Fibroblast of villous mesenchyme (primary cell): ENCODE measurements at places on chromosomes 3 and 15. TPM values are rescaled to one million over a fixed set of nuclear protein-coding genes. Genes with fewer than 3 reads are reported as not detected.

GP9 gene
- not detected in 2 replicates for total RNA-seq

ALAS1 gene
- 42.5 and 52.2 TPM in 2 replicates for total RNA-seq

TTC23 gene
- total RNA-seq = 20.9 and 28.5 TPM in 2 replicates

TJP1 gene
- 79.2 and 103 TPM in 2 replicates for total RNA-seq

ABHD6 gene
- 7.1 and 9.9 TPM in 2 replicates for total RNA-seq

GRCh38 chr3:31010491-31010890 lies 116.0 kb upstream of the GADL1 start:
- DNase-seq = peak; percentile 42

DNA sequence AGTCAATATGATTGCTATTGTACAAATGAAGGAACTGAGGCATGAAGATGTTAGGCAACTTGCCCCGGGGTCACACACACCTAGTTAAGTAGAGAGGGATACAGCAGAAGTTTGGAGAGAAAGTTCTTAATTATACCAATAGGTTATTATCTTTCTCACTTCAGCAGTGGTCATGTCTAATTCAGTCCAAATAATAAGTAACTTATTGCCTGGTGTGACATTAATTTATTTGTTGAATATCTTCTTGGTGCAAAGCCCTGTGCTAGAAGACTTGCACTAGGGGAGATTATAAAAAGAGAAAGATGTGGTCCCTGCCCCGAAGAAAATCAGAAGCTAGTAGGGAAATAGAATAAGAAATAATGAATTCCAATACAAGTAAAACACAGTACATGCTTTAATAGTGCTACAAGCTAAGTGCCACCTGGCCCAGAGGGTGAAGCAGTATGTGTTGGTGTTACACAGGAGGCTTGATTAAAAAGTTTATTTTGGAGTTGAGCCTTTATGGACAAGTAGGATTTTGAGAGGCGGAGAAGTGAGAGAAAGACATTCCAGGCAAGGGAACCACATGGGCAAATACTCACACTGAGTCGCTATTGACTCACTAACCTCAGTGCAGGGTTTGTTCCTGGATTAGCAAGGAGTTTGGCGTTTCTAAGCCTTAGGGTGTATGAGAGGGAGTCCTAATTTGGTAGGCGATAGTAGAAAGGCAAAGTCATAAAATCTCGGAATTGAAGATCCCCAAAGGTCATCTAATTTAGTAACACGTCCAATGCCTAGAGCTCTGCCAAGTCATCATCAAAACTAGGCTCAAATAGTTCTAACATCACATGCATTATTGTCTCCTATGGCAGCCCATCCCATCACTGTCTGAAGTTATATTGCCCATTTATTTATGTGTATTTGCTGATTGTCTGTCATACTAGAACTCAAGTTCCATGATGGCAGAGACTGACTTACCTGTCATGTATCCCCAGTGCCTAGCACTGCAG lies 19.2 kb upstream of the GSK3B start:
- peak; percentile 33 for DNase-seq

DNA sequence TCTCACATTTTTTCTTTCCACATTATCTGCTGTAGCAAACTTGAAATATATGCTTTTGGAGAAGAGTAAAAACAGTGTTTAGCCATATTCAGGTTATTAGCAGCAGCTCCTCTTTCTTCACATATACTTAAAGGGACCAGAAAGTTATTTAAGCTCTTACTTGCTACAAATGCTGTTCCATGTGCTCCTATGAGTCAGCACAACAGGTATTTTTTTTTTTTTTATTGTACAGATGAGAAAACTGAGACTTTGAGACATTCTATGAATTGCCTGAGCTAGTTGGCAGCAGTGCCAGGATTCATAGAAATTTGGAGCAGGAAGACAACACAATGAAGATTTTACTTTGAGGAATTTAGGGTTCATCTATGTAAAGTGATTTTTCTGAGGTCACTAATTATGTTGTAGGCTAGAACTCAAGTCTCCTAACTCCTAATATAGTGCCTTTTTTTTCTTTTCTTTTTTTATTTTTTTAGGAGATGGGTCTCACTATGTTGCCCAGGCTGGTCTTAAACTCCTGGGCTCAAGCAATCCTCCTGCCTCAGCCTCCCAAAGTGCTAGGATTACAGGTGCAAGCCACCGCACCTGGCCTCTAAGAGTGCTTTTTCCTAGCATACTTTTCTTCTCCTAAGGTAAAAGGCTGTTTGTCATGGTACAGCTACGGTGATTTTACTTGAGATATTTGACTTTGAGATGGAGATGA lies 23.6 kb downstream of the SETD5 start:
- peak; percentile 30 for DNase-seq

- DNase-seq = no peak
Observed at GRCh38 chr3:191721390-191721861, 260.5 kb downstream of the PYDC2 start.

DNA sequence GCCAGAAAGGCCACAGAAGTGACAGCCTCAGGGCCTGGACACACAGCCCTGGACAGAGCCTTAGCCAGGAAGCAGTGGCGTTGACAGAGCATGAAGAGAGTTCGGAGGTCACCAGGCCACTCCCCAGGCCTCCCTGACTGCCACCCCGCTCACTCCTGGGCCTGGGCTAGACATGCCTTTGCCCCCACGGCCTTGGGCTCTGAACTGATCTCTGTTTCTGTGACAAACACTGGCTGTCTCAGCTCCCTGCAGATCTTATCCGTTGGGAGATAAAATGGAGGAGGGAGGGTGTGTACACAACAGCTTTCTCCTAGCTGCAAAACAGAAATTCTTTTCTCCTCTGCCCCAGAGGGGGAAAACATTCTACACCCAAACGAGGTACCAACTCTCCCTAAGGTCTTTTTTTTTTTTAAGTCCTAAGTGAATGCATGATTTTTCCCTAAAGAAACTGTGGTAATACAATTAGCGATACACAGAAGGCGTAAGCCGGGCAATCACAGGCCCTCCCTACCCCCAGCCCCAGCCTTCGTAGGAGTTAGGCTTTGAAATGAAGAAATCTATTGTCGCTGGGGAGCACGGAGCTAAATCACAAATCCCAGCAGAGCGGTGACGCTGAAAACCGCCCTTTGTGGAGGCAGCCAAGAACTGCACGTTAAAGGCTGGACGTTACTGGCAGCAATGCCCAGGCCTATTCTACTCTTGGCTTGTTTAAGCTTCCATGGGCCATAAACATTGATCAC lies 45.0 kb downstream of the SRGAP3 start:
- no peak for DNase-seq

- no peak for DNase-seq
Observed at GRCh38 chr3:7062714-7063113, 201.8 kb downstream of the GRM7 start.

- peak; percentile 3 for DNase-seq
Observed at GRCh38 chr3:13884851-13885703, 5.2 kb upstream of the WNT7A start.

DNA sequence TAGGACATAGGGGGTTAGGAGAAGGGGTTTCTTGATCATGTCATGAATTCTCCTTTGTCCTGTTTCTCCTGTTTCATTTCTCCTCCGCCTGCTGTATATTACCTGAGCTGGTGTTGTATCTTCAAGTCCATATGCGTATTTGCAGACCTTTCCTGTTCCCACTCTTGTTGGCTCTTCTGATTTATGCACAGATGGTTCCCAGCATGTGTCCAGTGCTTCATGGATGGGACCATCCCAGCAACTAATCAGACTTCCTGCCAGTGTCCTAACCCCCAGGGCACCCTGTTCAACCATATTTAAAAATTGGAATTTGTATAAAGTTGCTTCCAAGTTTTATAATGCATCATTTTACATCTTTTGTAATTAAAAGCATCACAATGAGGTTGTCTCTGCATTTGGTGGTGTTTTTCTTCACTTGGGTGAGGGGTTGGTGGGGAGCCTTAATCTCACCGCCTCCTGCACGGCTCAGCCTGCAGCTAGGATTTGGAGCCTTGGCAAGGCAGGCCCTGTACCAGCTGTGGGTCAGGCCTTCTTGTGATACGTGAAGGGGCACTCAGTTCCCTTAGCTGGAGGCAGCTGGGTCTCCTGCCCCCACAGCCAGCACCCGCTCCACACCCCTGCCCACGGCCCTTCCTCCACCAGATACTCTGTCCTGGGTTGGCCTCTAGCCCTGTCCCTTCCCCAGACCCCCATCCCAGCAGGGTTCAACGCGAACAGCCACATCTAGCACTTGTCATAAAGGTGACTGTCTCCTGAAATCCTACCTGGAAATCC lies 72.0 kb upstream of the BLM start:
- DNase-seq = no peak

DNA sequence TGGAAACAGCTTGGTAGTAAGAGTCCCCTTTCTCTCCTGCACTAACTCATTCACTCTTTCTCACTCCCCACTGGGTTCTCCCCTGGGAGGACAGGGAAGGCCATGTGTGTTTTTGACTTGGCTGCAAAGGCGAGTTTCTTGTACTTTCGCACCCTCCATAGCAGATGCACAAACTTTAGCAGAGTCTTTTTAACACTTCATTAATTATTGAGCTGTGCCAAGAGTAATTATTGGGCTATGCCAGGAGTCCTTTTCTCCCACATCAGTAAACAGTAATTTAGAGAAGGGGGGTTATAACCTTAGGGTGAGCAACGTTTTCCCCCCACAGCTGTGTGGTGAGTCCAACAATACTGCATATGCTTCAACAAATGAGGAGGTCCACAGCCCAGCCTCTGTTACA lies 224.4 kb upstream of the ATP11B start:
- no peak for DNase-seq

- peak; percentile 52 for DNase-seq
Observed at GRCh38 chr3:194322678-194323211, 28.4 kb downstream of the CPN2 start.

GRCh38 chr3:30908456-30909037 lies 14.1 kb upstream of the GADL1 start:
- DNase-seq = no peak

GRCh38 chr3:99114565-99115291 lies 213.2 kb upstream of the DCBLD2 start:
- peak; percentile 68 for DNase-seq

DNA sequence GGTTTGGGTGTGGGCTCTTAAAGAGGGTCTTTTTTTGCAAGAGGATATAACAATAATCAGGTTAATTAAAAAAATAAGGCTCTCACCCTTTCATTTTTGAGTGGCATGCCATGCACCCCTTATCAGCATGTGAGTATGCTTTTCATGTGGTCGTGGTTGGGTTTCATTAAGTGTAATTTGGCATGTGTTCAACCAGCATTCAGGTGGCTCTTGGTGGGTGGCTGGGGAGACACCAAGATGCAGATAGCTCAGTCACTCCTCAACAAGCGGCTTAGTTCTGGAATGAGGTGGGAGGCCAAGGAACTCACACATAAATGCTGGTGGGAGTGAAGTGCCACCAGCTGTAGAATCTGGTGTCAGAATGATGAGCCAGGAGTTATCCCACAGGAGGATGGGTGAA lies 66.8 kb downstream of the FLNB start:
- no peak for DNase-seq

- DNase-seq = no peak
Observed at GRCh38 chr15:50265620-50266019, at the start of gene HDC. TSS of gene HDC (minus strand) at chr15:50265726. CDS start at chr15:50265623, 103 bp downstream.

DNA sequence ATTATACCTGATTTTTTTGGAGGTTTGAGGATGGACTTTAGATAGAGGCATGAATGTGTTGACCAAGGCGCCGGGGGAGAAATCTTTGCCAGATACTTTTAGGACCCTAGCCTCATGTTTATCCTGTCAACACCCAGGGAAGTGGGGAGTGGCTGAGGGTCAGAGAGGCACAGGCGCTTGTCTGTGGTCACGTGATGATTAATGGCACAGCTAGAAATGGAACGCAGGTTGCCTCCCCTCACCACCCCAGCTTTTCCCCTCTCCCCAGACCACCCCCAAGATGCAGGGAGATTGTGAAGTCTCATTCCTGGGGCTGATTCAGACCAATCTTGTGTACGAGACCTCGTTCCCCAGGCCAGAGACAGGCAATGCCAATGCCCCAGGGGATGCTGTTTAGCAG lies 218.4 kb upstream of the LINGO1 start:
- no peak for DNase-seq

DNA sequence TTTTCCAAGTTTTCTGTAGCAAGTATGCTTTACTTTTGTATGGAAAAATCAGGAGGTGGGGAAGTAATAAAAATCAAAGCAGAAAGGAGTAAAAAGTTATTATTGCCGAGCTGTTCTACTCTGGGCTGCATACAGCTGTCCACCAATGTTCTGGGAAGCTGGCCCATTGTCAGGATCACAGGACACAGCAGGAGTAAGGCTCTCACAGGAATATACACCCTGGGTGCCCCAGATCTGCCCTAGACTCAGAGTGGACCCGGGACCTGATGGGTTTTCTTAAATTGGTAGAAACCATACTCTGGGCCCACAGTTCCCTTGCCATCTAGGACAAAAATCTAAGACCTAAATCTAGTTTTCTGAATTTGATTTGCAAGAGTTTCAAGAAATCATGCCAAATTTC lies 60.4 kb downstream of the TNIK start:
- no peak for DNase-seq

DNA sequence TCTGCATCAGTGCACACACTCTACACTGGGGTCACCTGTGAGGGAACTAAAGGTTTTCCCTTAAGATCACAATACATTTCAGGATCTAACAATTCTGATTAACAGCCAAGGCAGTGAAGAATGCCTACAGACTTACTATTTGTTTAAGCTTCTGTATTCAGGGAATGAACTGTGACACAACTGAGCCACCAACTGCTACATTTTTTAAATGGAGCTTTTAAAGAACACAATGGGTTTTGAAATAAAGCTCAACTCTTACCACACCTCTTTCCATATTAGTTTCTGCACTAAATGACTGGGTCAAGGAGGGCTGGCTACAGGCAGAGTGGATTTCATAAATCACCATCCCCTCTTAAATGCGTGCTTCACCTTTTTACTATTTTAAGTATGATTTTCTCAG lies 100.2 kb downstream of the TMCC1 start:
- no peak for DNase-seq

DNA sequence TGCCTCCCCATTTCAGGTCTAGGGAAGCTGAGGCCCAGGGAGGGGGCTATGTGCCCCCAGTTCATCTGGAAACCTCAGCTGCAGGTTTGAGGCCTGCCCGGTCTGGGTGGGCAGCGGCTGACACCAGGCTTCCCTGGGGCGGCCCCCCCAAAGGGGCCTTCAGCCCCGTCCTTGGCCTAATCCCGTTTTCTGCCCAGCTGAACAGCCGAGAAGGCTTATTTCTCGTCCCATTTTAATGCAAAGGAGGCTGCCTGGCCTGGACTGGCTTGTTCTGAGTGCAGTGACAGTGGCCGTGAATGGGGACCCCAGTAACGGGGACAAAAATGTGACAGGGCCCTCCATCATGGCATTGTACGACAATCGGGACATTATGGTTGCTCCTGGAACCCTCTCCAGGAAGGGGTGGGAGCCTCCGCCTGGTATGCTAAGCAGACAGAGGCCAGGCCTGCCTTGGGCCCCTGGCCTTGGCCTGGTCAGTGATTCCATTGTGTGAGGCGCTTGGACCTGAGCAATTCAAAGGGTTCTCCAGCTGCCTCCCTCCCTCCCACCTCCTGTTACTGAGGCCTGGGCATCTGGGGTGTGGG lies 93.9 kb downstream of the WNT7A start:
- no peak for DNase-seq
